ENCODE measurements at places on chromosomes 6 and 20.

DNA sequence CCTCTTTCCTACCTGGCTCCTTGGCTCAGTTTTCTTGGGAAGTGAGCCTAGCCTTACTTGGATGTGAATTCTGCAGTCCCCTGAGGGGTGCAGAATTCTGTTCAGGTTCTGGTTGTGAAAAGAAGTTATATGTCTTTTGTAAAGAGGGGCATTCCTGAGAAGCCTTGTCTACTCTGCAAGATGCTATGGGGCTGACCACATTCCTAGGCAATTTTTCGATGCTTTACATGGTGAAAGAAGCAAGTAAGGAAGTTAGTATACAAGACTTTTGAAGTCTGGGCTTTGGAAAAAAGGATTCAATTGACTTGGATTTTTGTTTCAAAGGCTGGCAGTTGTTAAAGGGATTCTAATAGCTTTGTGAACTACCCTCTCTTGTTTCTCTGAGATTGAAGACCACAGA is 167.9 kb upstream of the STMND1 start:
- no peak for DNase-seq

GRCh38 chr6:132910759-132911158 is 96.4 kb downstream of the RPS12 start:
- no peak for DNase-seq

DNA sequence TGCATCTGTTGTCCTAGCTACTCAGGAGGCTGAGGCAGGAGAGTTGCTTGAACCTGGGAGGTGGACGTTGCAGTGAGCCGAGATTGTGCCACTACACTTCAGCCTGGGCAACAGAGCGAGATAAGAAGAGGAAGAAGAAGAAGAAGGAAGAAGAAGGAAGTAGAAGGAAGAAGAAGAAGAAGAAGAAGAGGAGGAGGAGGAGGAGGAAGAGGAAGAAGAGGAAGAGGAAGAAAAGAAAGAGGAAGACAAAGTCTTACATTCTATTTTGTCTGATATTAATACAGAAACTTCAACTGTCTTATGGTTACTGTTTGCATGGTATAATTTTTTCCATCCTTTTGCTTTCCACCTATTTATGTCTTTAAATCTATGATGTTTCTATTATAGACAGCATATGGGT is 7.2 kb upstream of the NELFCD start:
- no peak for DNase-seq

- no peak for DNase-seq
Measured at GRCh38 chr6:12311106-12311505, 20.9 kb downstream of the EDN1 start.

- DNase-seq = no peak
Measured at GRCh38 chr20:46013829-46014516, 5.3 kb downstream of the MMP9 start.

GRCh38 chr6:32637219-32637880 is at the start of gene HLA-DQA1:
HLA-DQA1 (plus strand) TSS chr6:32637406; CDS start chr6:32637459, 53 bp downstream.
- DNase-seq = no peak

GRCh38 chr20:52777171-52777570 is 195.0 kb upstream of the TSHZ2 start:
- DNase-seq = no peak
